ENCODE measurements at places on chromosomes 7 and 10.

GRCh38 chr7:132655131-132655727 lies 79.0 kb upstream of the PLXNA4 start:
- peak; percentile 85 for DNase-seq

- DNase-seq: no peak
Measured at GRCh38 chr7:127908430-127909258, 122.6 kb downstream of the LRRC4 start.

DNA sequence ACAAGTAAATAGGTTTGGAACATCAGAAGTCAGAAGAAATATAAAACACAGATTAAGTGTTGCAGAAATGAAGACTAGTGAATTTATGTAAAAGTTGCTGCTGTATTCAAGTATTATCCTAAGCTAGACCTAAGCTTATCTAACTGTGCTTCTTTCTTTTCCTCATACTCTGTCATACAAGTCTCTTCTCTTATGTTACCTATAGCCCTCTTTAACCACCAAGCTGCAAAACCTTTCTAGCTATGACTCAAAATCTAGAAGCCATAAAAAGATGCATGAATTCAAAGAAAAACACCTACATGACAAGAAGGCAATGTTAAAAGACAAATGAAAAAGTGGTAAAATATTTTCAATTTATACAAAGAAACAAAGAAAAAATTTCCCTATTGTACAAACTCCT lies 23.0 kb downstream of the DENND11 start:
- no peak for DNase-seq

GRCh38 chr10:21707498-21707897 lies 173.5 kb downstream of the MLLT10 start:
- DNase-seq: no peak

DNA sequence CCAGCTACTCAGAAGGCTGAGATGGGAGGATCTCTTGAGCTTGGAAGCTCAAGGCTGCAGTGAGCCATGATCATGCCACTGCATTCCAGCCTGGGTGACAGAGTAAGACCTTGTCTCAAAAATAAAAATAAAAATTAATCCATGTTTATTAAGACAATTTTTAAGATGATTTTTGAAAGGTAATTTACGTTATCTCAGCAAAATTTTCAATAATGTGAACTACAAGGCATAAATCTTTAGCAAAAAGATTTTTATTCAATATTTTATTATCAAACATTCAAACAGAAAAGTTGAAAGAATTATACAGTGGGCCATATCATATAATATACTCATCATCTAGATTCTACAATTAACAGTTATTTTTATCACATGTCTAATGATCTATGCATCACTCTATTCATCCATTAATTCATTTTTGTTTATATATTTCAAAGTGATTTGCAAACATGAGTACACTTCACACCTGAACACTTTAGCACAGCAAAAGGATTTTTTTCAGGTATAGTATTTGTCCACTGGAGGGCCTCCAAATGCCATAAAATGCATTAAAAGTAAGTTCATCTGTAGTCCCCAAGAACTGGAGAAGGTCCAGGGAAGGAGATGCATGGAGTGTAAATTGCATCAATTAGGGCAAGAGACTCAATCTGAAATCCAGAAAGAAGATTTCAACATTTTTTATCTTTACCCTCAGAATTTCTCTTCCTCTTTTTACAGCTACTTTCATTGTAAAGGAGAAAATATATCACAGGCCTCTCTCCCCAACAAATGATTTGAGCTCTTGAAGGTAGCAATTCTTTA lies 38.6 kb upstream of the RSBN1L start:
- peak; percentile 18 for DNase-seq

GRCh38 chr10:129126982-129127381 lies 340.1 kb upstream of the MGMT start:
- no peak for DNase-seq

GRCh38 chr7:134710854-134711624 lies 64.4 kb downstream of the BPGM start:
- peak; percentile 84 for DNase-seq

- DNase-seq: no peak
Measured at GRCh38 chr7:80273327-80273726, 138.7 kb downstream of the GNAI1 start.

- no peak for DNase-seq
Measured at GRCh38 chr7:55794527-55794926, 68.0 kb downstream of the SEPTIN14 start.

DNA sequence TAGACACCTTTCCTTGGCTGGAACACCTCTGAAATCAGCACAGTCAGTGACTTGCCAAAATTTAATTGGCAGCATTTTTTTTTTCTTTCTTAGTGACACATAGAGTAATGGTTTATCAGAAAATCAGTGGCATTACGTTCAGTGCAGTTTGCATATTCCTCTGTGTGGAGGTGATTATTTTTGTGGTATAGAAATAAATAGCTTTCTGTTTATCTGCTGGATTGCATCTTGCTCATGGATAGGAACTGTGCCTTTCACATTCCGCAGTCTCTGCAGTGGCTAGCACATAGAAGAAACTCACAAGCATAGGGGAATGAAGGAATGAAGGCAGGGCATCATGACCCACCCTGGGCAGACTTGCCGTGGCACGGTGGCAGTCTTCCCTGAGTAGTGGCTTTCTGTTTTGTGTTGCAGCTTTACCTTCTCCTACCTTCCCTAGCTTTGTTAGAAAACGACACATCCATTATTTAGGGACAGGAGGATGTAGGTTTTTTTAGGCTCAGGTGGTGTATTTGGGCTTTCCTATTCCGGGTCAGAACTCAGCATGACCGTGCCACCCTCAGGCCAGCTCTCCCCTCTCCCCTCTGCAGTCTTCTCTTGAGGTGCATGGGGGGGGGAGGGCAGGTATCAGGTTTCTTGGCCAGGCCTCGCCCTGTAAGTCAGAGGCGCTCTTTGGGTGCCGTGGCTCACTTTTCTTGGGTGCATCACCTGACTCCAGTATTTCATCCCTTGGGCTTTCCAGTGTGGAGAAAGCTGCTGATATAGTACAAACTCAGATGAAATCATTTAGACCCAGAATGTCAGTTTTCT lies 112.5 kb upstream of the GJD4 start:
- no peak for DNase-seq

DNA sequence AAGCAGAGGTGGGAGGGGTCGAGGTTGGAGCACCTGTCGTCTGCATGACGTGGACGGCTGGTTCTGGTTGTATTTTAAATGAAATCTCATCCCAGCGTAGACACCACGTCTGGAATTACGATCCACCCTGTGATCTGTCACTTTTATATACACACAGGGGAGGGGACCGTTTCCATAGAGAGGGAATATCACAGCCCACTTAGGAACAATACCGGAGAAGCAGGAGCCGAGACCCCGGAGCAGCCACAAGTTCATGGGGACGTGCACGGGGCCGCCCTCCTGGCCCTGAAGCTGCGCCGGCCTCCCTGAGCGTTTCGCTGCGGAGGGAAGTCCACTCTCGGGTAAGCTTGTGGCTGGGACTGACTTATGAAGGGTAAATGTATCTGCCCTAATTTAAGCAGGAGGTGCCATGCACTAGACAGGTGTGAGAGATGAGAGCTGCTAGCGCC lies at the start of gene UCN3:
Gene UCN3, plus strand, starts transcription at position 77 of the 449 bp plus-strand sequence. CDS start 8,755 bp downstream, outside the sequence.
- DNase-seq: no peak

GRCh38 chr7:42552227-42552626 lies 315.2 kb upstream of the GLI3 start:
- DNase-seq: no peak

- no peak for DNase-seq
Measured at GRCh38 chr10:120710076-120710475, 141.1 kb upstream of the WDR11 start.

GRCh38 chr7:76209310-76209709 lies 7.6 kb downstream of the SRRM3 start:
- no peak for DNase-seq

- DNase-seq: no peak
Measured at GRCh38 chr10:100790761-100791208, 45.4 kb downstream of the PAX2 start.

GRCh38 chr10:105707603-105708002 lies 1066.5 kb downstream of the SORCS3 start:
- no peak for DNase-seq

- DNase-seq: no peak
Measured at GRCh38 chr7:139509535-139509934, 13.9 kb upstream of the CLEC2L start.

DNA sequence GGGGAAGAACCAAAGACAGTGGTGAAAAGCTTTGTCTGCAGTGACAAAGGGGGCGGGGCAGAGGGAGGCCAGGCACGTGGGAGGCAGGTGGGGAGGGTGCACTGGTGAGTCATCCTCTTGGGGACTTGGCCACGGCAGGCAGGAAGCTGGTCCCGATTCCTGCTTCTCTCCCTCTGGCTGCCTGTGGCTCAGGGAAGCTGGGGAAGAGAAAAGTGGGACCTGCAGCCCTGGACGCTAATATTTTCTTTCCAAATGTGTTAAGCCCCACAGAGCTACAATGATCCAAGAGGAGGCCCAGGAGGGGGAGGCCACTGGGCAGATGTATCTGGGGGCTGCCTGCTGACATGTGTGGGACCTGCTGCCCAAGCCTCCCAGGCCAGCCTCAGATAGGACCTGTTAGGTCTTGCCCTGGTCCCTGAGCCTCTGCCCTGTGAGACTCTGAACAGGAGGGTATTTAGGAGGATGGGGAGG lies 231.8 kb downstream of the KCNMA1 start:
- DNase-seq: peak; percentile 13

DNA sequence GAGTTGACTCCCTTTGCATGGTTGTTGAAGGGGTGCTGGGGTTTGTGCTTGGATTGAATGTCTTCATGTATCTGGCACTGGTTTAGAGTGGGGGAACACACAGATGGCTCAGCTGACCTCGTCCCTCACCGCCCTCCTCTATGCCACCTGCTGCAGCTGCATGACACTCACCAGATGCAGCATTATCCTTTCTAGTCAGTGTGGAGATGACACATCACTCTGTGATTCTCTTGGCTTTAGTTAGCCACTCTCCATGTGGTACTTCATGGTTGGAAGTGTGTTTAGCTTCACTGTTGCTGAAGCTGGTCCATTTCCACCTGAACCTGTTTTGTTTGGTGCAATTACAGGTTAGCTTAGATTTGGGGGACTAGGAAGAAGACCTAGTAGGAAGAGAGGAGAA lies 56.3 kb upstream of the BMPER start:
- DNase-seq: no peak

DNA sequence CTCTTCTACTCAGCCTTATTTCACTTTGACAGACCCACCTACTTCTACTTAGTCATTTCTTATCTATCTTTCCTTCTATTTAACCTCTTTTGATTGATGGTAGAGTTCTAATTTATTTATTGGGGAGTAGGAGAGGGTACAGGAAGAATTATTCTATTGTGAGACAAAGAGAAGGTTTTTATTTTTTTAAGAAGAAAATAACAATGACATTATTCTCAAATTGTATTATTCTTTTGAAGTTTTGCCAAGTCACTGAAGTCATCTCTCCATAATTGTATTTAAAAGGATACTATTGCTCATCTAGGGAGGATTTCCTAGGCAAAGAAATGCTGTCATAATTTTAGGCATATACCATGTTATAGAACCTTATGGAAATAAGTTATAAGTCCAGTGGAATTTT lies 52.7 kb downstream of the ITGB8 start:
- DNase-seq: no peak

DNA sequence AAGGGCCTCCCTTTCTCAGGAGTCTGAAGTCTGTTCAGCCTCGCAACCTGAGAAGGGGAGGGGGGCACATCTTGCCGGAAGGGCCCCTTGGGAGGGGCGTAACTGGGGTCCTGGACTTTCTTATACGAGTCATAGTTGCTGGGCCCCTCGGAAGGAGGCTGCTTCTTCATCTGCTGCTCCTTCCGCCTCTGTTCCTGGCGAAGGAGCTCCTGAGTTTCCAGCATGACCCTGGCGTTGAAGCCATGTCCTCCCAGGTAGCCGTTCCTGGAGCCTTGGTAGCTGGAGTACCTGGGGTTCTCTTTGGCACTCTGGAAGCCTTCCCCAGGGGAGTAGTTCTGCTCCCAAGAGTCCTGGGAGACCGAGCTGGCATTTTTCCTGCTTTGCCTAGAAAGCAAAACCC lies 703.9 kb downstream of the PARD3 start:
- no peak for DNase-seq

GRCh38 chr7:601036-601594 lies 81.5 kb upstream of the PDGFA start:
- DNase-seq: no peak

DNA sequence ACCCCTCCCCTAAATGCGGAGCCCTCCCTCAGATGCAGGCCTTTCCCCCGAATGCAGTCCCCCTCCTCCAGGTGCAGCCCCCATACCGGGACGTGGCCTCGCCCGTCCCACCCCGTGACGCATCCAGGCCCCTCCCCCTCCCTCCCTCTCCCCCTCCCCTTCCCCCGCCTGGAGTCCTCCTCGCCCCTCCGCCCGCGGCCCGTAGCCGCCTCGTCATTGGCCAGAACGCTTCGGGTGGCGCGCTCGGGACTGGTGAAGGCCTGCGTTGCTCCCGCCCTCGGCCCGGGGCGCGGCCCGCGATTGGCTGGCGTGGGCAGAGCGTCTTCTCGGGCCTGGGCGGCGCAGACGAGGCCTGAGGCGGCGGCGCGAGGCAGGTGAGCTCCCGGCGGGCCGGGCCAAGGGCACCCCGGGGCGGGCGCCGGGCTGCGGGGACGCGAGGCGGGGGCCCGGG lies 16.0 kb upstream of the SUN1 start:
- DNase-seq: peak; percentile 98

DNA sequence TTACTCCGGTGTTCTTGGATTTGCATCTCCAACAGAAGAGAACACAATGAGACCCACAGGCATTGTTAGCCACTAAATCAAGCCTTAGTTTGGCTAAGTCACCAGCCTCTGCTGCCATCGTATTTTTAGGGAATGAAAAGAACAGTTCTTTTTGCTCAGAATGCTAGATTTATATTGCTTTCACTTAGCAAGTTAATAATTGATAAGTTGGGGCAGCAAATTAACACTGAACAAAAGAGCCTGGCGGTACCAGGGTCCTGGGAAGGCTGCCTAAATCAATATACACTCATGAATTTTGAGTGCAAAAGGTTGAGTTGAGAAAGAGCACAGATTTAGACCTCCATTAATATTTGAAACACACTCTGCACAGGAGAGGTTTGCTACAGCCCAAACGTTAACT lies 767.7 kb downstream of the TYW1 start:
- DNase-seq: no peak

- DNase-seq: no peak
Measured at GRCh38 chr10:58546137-58546536, 33.5 kb downstream of the BICC1 start.

- DNase-seq: no peak
Measured at GRCh38 chr10:17831896-17832295, 22.7 kb downstream of the MRC1 start.

- DNase-seq: no peak
Measured at GRCh38 chr10:99958302-99958701, 51.4 kb downstream of the DNMBP start.

GRCh38 chr7:47714669-47715607 lies 133.0 kb upstream of the TNS3 start:
- no peak for DNase-seq
